ENCODE measurements at places on chromosomes 6 and 20.

GRCh38 chr6:42322676-42323075, 105.0 kb upstream of the MRPS10 start:
- peak; percentile 35 for DNase-seq

- no peak for DNase-seq
Observed at GRCh38 chr6:131613296-131613925, 14.6 kb downstream of the MED23 start.

- DNase-seq: no peak
Observed at GRCh38 chr6:135419162-135419561, 78.4 kb downstream of the AHI1 start.

- no peak for DNase-seq
Observed at GRCh38 chr6:39433630-39434029, 111.1 kb upstream of the KCNK16 start.

- DNase-seq: peak; percentile 74
Observed at GRCh38 chr6:41150671-41151070, 3.5 kb downstream of the TREML1 start.

DNA sequence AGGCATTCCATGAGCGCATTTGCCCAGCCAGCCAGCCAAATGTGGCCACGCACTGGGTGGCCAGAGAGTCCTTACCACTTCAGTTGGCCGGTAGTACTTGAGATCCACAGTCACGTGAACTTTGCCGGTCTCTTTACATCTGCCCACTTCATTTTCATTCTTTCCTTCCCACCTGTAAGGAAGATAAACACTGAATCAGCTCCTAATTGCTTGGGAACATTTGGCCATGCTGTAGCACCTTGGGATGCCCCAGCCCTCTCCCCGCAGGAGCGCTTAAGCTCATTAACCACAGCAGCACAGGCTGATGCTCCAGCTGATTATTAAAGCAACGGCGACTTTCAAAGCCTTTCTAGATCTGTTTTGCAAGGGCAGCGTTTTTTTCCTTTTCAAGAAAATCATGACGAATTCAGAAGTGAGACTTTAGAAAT, 116.6 kb downstream of the FOXC1 start:
- DNase-seq: peak; percentile 89

- no peak for DNase-seq
Observed at GRCh38 chr20:14972690-14973089, 635.3 kb upstream of the FLRT3 start.

DNA sequence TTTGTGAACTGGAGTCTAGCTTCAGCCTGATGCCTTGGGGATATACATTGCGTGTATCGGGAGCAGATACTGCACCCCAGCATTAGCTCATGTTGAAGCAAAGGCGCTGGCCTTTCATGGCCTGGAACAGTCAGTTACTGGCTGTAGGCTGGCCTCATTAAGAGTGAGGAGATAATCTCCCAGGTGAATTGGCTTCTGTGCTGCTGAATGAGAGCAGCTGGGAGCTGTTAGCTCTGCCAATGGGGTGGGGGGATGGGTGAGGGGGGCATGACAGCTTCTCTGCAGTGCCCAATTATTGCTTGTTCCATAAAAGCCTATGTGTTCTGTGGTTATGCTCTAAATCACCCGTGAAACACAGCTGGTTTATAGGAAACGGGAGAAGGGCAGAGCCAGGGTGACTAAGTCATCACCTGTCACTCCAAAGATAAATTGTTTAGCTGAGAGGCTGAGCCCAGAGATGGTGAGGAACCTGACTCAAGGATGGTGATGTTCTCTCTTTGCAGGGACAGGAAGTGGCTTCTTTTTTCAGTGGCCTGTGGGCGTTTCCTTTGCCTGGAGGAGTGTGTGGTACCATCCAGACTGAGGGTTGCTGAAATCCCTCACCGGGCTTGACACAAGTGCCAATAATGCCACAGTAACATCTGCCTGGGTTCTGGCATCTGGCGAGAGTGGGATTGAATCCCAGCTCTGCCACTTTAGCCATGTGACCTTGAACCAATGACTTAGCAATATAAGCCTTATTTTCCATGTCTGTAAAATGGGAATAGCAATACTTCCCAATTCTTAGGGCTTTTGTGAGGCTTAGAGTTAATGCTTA, 170.8 kb downstream of the BCAS1 start:
- DNase-seq: peak; percentile 62

- DNase-seq: no peak
Observed at GRCh38 chr20:6765469-6766058, 1.9 kb upstream of the BMP2 start.

- DNase-seq: no peak
Observed at GRCh38 chr20:12573442-12573841, 435.3 kb upstream of the SPTLC3 start.

DNA sequence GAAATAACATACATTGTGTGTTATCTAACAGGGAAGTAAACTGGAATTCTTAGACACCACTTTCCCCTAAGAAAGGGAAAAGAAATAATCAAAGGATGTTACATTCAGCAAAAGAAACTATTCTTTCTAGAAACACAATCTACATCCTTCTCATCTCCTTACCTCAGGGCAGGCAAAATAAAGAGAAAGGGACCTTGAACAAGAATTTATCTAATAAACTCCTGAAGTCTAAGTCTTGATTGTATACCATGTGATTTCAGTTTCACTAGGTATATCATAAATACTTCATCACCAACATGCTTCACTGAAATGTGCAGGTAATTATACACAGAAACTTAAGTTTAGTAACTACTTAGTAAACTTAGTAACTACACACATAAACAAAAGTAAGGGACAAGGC, 15.0 kb downstream of the EZR start:
- DNase-seq: no peak

- DNase-seq: no peak
Observed at GRCh38 chr6:157831018-157831369, 7.9 kb downstream of the SNX9 start.

DNA sequence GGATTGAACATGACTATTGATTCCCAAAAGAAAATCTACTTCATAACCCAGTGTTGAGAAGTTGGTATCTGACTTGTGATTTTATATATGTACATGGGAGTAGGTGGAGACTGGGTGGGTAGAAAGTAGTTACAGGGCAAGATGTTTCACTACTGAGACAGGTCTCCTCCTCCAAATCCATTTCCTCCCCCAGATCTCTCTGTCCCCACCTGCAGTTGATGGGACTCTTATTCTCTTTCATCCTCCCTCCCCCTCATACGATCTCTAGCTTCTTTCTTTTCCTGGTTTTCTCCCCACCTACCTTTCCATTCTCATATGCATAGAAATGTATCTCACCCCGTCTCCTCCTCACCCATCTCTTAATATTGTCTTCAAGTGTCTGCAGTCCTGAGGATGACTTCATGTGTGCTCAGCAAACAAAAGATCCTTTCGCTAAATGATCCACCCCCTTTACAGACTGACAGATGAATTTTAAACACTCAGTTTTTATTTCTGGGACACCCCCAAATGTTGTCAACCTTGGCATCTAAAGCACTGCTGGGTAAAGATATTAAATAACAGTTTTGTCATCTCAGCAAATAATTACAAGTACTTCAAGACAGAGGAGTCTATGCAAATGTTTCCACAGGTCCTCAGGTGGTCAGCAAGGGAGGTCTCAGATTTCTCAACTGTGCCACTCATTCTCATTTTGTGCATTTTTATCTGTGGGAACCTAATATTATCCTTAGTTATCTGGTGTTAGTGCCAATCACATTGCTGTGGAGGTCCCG, 18.7 kb upstream of the HECA start:
- no peak for DNase-seq

DNA sequence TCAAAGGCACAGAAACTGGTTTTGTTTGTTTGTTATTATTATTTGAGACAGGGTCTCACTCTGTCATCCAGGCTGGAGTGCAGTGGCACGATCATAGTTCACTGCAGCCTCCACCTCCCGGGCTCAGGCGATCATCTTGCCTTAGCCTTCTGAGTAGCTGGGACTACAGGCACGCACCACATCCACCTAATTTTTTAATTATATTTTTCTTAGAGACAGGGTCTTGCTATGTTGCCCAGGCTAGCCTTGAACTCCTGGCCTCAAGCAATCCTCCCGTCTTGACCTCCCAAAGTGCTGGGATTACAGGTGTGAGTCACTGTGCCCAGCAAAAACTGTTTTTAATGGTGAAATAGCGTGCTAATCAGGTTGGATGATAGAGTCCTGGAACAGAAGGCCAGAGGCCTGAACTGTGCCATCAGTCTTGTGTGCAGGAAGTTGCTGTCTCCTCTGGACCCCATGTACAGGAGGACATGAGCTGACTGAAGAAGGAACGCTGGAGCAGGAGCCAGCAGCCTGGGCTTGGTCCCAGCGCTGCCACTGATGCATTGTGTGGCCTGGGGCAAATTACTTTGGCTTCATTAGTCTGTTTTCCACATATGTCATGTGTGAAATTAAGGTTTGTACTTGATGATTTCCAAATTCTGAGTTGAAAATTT, 4.9 kb downstream of the TM9SF4 start:
- DNase-seq: no peak

GRCh38 chr6:165825256-165825815, 162.3 kb upstream of the PDE10A start:
- no peak for DNase-seq

GRCh38 chr6:160146454-160147145, 25.0 kb downstream of the SLC22A1 start:
- no peak for DNase-seq

GRCh38 chr6:15293674-15294073, 47.8 kb downstream of the JARID2 start:
- DNase-seq: no peak

DNA sequence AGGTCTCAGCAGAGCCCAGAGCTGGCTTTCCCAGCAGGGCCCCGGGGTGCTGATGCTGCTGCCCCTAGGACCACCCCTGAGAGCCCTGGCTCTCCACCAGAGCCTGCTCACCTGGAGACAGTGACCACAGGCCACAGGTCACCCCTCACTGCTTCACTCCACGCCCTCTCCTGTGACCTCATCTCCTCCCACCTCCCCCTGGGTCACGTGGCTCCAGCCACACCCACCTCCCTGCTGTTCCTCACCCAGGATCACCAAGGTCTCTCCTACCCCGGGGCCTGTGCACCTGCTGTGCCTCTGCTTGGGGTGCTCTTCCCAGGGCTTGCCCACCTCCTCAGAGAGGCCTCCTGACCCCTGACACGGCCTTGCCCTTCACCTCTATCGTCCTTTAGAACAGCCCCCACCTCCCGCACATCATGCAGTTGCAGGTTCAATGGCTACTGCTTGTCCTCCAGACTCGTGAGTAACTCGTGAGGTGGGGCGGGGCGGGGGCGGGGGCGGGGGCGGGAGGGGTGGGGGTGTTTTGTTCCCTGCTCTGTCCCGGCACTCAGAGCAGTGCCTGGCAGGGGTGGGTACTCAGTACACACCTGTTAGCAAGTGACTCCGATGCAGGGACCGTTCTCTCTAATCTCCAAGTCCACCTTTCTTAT, 468.0 kb downstream of the PREX1 start:
- no peak for DNase-seq

DNA sequence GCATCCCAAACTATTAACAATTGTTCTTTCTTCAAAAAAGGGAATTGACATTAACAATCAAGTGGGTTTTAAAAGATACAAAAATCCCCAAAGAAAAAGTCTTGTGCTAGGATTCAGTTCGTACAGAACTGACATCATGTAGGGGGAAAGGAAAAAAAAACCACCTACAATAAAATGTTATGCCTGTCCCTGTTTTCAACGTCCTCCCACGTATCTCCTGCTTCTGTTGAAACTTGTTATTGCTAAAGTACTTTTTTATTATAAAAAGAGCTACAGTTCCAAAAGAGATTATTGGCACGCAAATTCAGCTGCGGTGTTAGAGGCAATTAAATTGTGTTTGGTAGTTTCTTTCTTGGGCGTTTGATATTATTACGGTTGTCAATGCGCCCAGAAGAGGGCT, 102.8 kb upstream of the PHACTR1 start:
- DNase-seq: no peak

GRCh38 chr6:26474439-26474881, 16.7 kb downstream of the BTN2A1 start:
- no peak for DNase-seq

GRCh38 chr20:57441510-57442154, 50.4 kb downstream of the RBM38 start:
- no peak for DNase-seq

GRCh38 chr6:7264686-7265384, 48.2 kb downstream of the SSR1 start:
- DNase-seq: peak; percentile 13

- peak; percentile 75 for DNase-seq
Observed at GRCh38 chr6:158213925-158214674, 46.0 kb downstream of the GTF2H5 start.

DNA sequence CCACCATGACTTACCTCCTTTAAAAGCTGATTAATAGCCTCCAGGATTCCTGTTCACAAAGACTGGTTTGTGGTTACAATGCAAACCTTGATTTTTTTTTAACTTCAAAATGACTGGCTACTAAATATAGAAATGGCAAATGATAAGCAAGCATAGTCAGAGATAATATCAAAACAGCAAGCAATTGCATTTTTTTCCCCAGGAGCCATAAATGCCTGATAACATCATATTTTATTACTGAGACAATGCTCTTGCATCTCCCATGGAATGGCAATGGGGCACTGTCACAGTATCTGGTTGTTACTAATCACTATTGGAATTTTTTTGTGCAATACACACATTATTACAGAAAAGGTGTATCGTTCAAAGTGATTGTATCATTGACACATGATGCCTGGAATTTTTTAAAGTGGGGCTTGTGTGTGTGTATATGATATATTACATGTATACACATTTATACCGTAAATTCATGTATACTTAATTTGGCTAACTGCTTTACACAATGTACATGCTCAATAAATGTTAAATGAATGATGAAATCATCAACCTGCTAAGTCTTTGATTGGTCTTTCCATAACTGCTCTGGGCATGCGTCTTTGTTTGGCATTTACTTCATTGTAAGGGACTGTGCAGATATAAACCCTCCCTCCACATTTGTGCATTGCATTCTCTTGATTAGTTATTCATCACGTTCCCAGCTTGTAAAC, 980 bp upstream of the SALL4 start:
- DNase-seq: no peak

- no peak for DNase-seq
Observed at GRCh38 chr6:166588691-166589336, 2.3 kb upstream of the RAMACL start.
